Stimulated activated CD4-positive, alpha-beta T cell treated with anti-CD3 and anti-CD28 coated beads, Interleukin-15, amount 100 ng/mL, for 1 hour (primary cell): ENCODE measurements at places on chromosomes 11 and 22.

DNA sequence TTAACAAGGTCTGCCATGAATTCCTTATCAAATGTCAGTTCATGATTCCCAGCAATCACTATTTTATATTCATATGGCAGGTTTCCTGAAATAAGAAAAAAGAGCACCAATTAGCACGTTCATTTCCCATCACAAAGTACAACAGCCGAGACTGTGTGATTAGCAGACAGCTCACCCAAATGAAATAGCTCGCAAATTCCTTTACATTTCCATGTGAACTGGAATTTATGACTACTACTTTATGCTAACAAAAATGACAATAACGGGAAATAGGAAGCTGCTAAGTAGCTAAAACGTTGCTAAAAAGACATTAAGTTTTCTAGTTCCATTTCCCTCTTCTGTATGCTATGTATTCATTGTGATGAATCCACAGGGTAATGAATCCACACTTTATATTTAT, 90.7 kb downstream of the MPPED2 start:
- no peak for DNase-seq

GRCh38 chr11:71934213-71934612, 5.4 kb downstream of the RNF121 start:
- no peak for DNase-seq

- DNase-seq = no peak
Measured at GRCh38 chr11:6225024-6225423, 9.4 kb downstream of the FHIP1B start.

GRCh38 chr11:61972672-61973475, 5.4 kb upstream of the FTH1 start:
- no peak for DNase-seq

- no peak for DNase-seq
Measured at GRCh38 chr11:64529559-64530520, 61.2 kb upstream of the SLC22A12 start.

DNA sequence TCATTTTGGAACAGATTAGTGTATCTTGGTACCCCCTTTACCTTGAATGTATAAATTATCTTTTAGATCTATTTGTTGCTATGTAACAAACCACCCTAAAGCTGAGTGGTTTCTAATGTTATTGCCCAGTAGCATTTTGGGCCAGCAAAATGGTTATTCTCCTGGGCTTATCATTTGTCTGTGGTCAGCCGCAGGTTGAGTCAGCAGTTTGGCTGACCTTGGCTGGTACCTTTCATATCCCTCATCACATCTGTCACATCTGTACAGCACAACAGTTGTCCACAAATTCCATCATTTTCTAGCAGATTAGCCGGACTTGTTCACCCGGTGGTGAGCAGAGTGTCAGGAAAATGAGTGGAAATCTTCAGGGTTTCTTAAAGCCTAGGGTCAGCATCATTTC, 588.5 kb upstream of the ARHGAP42 start:
- no peak for DNase-seq

- DNase-seq = no peak
Measured at GRCh38 chr11:1826552-1827094, 8.2 kb upstream of the SYT8 start.

DNA sequence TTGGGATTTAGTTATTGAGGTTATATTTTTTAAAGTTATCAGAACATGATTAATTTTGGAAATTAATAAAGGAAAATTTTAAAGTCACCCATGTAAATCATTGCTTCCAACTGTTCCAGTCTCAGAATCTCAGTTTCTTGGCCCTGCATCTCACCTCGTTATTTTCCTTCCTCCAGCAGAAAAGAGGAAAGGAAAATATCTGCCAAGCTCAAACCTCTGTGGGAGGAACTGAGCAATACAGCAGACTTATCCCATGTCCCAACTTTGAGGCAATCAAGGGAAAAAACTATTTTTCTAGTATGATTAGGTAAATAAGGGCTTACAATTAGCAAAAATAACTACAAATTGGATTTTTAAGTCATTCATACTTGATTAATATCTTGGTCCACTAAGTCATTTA, 30.1 kb downstream of the ELMOD1 start:
- no peak for DNase-seq

DNA sequence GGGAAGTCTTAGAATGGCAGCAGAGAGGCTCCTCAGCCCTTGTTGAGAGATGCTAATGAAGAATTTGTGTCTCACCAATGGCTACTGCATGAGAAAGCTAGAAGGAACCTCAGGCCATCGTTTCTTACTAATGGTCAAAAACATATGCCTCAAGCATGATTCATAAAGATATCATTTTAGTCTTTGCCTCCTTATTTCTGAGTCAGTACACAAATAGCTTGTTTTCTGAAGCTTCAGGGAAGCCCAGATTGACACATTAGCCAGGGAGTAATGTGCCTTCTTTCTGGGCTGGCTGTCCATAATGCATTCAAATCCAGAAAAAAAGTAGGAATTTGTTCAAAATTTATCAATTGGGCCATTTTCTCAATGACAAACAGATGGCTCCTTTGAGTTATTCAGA, 169.4 kb upstream of the ZBED5 start:
- no peak for DNase-seq

DNA sequence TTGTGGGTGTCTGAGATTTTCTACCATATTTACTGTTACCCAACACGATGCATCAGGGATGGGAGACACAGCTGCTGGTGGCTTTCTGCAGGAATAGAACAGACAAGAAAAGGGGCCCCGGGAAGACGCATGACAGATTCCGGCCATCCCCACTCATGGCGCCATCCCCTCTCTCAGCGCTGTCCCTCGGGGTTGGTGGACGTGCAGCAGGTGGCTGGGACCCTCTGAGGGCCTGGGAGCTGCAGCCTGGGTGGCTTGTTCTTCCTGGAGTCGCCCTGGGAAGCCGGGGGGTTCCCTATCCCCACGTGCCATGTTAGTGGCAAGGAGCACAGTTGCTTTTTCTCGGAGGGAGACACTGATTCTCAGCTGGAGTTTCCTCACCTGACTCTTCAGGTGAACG, 1123.3 kb downstream of the BRD1 start:
- DNase-seq = no peak

DNA sequence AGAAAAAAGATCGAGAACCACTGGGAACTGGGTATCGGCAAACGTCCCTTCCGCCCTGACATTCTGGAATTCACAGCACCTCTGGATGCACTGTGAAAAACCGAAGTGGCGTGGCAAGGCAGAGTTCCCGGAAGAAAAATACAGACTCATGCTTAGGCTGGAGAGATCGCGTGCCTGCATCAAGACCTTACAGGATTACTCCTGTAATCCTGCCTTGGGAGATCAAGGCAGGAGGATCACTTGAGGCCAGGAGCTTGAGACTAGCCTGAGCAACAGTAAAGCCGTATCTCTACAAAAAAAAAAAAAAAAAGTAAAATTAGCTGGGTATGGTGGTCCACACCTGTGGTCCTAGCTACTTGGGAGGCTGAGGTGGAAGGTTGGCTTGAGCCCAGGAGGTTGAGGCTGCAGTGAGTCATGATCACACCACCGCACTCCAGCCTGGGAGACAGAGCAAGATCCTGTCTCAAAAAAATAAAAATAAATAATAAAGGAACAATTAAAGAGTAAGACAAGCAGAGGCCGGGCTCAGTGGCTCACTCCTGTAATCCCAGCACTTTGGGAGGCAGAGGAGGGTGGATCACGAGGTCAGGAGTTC, 19.9 kb upstream of the TEF start:
- DNase-seq = no peak

DNA sequence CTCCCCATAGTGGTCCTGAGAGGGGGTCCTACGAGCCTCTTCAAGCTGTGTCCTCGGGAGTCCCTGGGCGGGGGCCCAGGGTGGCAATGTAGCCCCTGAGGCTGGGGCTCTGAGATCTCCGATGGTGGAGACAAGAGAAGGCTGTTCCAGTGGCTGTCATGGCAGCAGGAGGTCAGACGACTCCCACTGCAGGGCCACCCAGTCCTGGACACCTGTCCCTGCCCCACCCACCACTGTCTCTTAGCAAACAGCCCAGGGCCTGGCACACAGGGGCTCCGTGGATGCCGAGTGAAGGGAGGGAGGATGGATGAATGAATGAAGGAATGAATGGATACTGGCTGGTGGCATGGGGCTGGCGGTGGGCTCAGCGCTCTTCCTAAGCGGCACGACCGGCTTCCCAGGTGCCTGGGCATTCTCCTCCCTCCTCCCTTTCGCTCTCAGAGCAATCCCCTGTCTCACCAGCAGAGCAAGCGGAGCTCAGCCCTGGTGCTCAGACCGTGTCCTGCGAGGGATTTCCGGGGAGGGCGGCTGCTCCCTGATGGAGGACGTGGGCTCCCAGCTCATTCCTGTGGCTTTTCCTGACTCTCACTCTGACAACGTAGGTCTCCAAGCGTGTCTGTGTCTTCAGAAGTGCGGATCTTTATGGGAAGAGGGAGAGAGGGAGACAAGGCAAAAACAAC, 1272.6 kb downstream of the BRD1 start:
- DNase-seq = no peak

GRCh38 chr22:47160141-47160541, 397.7 kb downstream of the TBC1D22A start:
- DNase-seq = no peak

DNA sequence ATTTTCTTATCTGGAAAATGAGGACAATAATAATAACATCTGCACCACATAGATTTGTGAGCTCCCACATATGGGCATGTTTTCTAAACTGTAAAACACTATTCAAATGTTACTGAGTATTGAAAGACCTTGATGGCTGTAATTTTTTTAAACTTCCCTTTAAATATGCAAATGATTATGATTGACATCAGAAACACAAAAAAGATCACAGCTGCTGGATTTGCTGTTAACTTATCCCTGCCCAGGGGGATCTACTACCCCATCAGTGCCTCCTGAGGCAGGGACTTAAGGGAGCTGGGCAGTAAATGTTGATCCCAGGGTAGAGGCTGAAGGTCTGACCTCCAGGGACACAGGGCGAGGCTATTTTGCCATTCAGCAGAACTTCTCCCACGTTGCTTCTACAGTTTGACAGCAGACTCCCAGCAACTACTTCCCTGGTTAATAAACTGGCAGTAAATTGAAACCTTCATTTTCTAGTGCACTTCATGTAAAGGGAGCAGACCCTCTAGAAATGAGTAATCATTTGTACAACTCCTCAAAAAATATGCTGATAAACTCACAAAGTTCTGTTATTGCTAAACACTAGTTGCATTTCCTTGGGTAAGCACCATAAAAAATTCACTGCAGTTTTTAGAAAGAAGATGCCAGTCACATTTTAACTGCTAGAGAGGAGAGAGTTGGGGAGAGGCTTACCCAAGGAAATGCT, 20.3 kb downstream of the TMPRSS5 start:
- DNase-seq = no peak

GRCh38 chr22:33588860-33589259, 331.4 kb downstream of the LARGE1 start:
- no peak for DNase-seq

DNA sequence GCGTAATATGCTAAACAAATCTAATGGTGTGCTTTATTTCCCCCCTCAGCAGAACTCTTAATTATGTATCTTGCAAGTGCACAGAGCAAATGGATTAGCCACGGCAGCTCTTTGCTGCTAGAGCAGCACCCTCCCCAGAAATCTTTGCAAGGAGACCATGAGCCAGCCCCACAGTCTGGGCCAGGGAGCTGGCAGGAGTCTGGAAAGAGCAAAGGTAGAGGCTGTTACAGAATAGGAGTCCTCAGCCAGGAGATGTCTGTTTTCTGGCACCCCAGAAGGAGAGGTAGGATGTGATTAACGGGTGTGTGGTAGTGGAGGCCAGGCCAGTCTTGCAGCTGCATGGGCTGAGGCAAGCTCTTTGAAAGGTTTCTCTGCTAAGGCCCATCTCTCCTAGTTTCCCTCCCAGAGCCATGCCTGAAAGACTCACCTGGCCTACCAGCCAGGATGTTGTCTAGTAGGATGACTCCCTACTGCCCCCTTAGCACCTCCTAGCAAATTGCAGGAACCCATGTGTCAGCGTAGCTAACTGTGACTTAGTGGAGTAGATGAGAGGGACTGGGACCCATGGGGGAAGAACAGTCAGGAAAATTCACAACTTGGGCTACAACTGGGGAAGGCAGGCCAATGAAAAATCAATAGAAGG, 557.2 kb downstream of the BUD13 start:
- DNase-seq = no peak
